ENCODE measurements at places on chromosomes 7 and 10.
A peak's percentile ranks its signal among the peaks of the same experiment; 100 is the strongest.

- peak; percentile 95 for DNase-seq
Measured at GRCh38 chr10:119246862-119247549, 39.6 kb downstream of the GRK5 start.

GRCh38 chr7:115135769-115136410, 214.0 kb downstream of the MDFIC start:
- DNase-seq = no peak

GRCh38 chr10:964988-965417, 23.2 kb upstream of the GTPBP4 start:
- DNase-seq = no peak

GRCh38 chr7:90841759-90842429, 245.8 kb downstream of the CDK14 start:
- DNase-seq = no peak

DNA sequence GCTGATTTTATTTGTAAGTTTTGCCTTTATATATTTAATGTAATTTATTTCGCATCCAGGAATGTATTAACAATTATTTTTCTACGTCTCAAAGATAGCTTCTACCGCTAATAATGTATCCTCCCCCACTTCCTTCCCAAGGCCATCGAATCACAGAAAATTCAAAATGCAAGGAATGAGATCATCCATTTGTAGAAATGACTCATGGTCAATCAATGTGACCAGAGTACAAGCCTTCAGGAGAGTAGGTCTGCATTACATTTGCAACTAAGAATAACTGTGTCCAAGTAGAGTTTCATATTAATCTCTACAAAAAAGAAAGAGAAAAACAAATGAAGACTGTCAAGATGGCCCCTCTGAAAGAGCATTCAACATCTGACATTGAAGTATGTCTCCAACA, 205.9 kb upstream of the PHF14 start:
- no peak for DNase-seq

DNA sequence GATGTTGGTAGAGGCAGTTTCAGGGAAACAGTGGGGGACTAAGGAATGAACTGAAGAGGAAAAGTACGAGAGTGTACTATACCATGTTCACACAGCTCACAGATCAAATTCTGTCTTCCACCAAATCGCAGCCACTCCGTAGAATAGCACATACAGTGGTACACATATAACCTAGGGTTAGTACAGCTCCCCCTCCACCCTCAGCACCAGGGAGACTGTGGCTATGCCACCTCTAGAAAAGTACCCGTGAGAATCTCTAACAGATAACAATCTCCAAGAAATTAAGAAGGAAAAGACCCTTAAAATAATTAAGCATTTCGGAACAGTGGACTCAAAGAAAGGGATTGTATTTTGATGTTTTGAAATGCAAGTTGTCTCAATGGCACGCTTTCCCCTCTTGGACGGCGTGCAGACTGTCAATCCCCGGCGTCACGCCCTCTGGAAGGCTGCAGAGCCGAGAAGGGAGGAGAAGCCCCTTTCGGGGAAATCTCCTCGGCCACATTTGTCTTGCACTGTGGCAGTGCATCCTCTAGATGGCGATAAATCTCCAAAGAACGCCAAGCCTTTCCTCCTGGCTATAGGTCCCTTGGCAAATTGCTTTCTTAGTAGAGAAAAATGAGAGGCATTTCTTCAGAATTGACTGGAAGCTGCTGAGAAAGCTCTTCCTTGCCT, 345.0 kb downstream of the REEP3 start:
- no peak for DNase-seq

- no peak for DNase-seq
Measured at GRCh38 chr7:140078392-140078791, 15.6 kb upstream of the PARP12 start.

GRCh38 chr7:98054585-98054984, 52.1 kb upstream of the LMTK2 start:
- DNase-seq = no peak

GRCh38 chr10:31166606-31167005, 134.9 kb upstream of the ZNF438 start:
- no peak for DNase-seq

- DNase-seq = no peak
Measured at GRCh38 chr10:20405761-20406160, 491.4 kb downstream of the NEBL start.
